ENCODE measurements at places on chromosomes 16 and 17.

GRCh38 chr17:65394811-65395472 lies 166.5 kb downstream of the AXIN2 start:
- no peak for DNase-seq

DNA sequence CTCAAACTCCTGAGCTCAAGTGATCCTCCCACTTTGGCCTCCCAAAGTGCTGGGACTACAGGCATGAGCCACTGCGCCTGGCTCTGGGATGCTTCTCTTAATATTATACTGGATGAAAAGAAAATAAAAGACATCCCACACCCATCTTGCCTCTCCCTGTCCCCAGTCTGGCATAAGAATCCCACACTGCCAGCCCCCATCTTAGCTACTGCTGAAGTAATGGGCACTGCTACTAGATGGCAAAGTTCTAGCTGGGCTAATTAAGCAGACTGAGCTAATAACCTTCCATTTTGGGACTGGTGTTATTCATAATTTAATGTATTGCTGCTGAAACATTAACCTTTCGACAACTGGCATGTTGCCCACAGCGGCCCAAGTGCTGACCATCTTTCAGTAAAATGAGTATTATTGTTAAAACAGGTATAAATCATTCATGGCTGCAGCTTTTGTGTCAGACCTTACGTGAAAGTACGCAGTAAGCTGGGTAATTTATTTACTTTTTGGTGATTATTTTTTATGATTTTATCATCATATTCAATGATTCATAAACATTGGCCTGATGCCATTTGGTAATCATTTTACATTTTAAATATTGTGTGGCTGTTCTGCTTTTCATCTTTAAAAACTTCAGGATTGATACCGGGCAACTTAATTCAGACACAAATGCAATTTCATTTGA lies 47.4 kb upstream of the ZFHX3 start:
- no peak for DNase-seq

- no peak for DNase-seq
These were observed 892 bp downstream of the ABCC1 start for GRCh38 chr16:15950161-15950854.

DNA sequence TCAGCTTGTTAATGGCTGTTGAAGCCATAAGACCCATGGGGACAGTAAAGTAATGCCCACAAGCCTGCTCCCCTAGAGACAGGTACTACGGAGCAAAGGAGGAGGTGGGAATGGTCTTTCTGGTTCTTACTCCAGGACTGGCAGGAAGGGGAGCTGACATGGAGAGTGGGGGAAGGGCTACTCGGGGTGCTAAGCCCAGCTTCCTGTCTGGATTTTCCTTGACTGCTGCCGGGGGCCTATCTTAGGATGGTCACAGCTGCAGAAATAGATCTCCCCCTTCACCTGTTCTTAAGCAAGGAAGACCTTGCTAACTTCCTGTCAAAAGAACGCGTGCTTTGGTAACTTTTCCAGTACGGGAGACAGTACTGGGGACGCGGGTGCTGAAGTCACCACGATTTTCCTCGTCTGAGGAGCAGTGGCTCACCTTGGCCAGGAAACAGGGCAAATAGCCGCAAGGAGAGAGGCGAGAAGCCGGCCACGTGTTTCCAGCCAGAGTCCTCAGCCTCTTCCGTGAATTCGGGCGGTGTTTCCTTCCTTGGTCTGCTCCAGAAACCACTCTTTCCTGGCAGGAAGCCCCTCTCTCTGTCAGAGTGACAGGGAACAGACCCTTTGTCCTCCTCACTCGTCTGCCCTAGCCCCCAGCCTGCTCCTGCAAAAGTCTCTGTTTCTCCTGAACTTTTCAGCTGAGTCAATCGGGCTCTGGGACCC lies 656 bp upstream of the PRR29 start:
- no peak for DNase-seq

DNA sequence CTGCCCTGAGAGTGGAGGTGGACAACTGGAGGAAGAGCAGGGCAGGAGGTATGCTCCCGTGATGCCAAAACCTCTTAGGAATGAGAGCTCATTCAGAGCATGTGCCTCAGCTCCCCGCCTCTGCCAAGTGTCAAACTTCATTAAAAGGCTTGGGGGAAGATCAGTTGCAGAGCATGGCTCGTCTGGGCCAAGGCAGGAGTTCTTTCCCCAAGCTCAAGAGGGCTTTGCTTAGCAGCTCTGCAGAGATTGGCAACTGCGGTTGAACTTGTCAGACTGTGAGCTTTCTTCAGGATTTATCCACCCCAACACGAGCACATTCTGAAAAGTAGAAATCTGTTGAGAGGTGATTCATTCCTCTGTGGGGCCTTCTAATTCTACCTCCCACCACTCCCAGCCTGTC lies 248.1 kb downstream of the HS3ST3A1 start:
- no peak for DNase-seq

Measured in stimulated activated CD4-positive, alpha-beta T cell treated with anti-CD3 and anti-CD28 coated beads, Interleukin-12 subunit alpha, Interleukin-12 subunit beta, amount 100 ng/mL, for 48 hours (primary cell).